HCT116 (cell line): ENCODE measurements at places on chromosomes 3 and 15. TPM values are rescaled to one million over a fixed set of nuclear protein-coding genes. Genes with fewer than 3 reads are reported as not detected.

DNA sequence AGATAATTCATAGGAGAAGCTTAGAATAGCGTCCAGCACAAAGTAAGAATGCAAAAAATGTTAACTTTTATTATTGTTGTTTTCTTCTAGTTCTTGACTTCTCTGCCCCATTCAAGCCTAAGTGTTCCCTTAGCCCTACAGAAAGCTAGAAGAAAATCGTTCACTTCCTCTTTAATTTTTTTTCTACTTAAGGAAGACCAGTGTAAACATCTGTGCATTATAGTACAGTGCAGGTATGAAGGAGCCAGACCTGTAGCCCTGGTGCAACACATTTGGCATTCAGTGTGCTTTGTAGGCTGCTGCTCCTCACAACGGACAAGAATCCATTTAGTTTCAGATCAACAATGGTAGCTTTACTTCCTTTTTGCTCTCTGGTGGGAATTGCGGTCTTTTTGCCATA, 127.8 kb upstream of the SLC7A14 start:
- no peak for DNase-seq

DNA sequence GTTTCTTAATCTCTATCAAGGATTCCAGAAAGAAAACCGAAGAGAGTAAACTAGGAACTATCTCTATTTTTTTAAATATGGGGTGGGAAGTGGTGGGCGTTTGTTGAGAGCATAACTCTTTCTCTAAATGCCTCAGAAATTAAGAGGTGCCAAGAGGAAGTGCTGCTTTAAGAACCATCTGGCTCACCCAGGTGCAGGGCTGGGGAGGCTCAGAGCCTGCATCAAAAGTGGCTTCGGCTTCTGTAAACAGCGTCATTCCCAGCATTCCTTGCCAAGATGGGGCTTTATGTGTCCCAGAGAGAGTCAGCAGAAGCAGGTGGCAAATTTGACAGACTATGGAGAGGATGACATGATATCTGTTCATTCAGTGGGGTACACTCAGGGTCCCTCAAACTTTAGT, 123.3 kb upstream of the BFSP2 start:
- DNase-seq = no peak

- no peak for DNase-seq
Measured at GRCh38 chr3:171219258-171219657, 192.7 kb upstream of the SLC2A2 start.

DNA sequence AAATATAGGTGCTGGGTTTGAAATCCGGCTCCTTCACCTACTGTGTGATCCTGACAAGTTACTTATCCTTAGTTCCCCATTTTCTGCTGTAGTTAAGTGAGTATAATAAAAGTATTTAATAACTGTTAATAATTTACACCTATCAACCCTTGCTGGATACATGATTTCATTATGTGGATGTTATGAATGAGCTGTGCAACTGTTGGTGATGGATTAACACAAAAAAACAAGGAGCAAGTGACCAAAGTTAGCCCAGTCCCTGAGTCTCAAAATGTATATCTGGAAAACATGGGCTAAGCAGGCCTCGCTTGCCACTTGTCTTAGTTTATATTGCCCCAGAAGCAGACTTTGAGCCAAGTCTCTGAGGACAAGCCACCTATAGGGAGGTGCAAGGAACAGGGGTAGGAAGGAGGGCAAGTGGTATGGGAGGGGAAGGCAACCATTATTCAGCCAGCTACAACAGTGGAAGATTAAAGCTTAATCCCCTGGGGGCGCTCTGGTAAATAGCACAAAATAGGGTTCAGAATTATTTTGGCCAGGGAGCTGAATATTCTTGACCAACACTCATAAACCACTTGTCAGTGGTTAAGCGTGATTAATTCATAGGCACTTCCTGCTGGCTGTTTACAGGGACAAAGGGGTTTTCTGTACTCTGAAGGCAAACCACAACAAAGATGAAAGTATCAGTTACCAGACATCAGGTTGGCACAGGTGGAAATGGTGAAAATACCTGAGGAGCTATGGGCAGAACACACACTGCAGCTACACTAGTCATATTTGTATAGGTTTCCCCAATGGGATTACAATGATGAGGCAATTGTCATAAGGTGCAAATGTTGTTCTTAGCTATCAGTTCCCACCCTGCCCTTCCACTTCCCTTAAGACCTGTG, 76.2 kb downstream of the TRIM42 start:
- no peak for DNase-seq

DNA sequence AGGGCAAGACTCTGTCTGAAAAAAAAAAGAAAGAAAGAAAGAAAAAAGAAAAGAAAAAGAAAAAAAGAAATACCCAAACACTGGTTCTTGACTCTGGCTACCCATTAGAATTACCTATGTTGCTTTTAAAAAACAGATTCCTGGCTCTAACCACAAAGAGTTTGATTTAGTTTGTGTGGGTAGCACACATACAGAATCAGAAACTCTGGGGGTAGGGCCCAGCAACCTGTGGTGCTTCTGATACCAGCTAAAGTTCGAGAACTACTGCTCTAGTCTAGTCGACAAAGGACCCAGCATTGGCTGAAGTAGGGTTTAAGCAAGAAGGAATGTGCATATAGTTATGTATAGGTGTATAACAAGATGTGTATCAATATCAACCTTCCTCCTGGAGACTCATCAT, 392.7 kb downstream of the EFHB start:
- DNase-seq = no peak

DNA sequence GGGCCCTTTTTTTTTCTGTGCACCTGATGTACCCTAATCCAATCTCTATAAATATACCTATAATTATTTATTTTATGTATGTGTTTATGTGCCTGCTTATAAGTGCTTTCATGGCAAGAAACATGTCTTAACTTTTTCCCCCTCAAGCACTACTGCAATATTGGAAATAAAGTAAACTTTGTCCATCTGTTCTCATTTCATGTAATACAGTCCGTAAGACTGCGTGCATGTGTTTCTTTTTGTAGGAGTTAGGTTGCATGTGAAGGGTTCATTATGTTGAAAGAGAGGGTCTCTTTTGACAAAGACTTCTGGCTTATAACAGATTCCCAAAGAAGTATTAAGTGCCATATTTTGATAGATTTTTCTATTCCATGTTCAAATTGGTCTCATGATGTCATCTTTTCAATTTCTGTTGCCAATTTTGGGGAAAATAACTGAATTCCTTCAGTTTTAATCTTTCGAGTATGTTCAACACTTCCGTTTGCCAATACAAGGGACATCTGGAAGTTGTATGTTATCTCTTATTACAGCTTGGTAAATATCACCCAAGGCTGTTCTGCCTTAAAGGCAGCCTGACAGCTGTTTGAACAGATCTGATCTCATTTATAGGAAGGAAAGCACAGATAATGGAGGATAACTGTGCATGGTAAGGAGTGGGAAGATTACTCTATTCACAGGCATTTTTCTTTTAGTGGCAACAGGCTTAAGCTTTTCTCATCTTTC, 273.1 kb upstream of the SGO1 start:
- DNase-seq = no peak

DNA sequence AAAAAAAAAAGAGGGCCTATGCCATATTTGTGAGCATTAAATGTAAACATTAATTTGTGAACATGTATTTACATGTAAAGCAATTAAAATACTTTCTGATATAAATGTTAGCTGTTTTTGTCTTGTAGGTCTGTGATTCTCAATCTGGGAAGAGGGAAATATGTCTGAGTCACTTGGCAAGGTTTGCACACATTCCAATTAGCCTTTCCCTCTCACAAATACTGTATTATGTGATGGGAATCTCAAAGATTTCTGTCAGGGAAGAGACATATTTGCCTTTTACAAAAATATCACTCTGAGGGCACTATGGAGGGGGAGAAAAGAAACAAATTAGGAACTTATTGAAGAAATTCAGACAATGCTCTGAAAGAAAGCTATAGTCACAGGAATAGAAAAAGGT, 483.6 kb downstream of the GBE1 start:
- no peak for DNase-seq

- no peak for DNase-seq
Measured at GRCh38 chr15:47294765-47295259, 422.5 kb upstream of the SEMA6D start.

GRCh38 chr3:15820911-15821310, 23.1 kb upstream of the ANKRD28 start:
- DNase-seq = no peak

- no peak for DNase-seq
Measured at GRCh38 chr3:42535981-42536784, 33.7 kb downstream of the VIPR1 start.

DNA sequence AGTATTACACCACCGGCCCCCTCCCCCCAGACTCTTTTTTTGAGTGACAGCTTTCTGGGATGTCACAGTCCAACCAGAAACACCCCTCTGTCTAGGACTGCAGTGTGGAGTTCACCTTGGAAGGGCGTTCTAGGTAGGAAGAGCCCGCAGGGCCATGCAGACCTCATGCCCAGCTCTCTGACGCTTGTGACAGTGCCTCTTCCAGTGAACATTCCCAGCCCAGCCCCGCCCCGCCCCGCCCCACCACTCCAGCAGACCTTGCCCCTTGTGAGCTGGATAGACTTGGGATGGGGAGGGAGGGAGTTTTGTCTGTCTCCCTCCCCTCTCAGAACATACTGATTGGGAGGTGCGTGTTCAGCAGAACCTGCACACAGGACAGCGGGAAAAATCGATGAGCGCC, 63.6 kb downstream of the AAGAB start:
- no peak for DNase-seq

DNA sequence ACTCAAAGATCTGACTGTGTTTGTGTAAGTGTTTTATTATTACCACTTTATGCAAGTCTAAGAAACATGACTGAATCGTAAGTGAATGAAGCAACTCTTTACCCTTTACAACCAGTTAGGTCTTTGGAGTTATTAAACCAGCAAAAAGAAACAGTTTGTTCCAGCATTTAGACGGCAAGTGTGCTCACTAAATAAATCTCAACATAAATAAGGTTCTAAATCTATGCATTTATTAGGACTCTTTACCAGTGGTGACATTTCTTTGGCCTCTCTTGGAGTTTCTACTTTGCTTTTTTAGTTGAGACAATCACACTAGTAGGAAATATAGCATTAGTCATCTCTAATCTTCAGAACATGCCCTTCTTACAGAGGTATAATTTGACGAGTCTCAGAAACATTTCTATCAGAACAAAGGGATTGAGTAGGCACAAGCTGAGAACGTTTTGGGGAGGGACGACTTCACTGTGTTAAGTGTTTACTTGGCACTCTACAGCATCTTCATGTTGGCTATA, 739.9 kb upstream of the NR2F2 start:
- DNase-seq = no peak

GRCh38 chr3:182226995-182227394, 515.3 kb downstream of the SOX2 start:
- no peak for DNase-seq

DNA sequence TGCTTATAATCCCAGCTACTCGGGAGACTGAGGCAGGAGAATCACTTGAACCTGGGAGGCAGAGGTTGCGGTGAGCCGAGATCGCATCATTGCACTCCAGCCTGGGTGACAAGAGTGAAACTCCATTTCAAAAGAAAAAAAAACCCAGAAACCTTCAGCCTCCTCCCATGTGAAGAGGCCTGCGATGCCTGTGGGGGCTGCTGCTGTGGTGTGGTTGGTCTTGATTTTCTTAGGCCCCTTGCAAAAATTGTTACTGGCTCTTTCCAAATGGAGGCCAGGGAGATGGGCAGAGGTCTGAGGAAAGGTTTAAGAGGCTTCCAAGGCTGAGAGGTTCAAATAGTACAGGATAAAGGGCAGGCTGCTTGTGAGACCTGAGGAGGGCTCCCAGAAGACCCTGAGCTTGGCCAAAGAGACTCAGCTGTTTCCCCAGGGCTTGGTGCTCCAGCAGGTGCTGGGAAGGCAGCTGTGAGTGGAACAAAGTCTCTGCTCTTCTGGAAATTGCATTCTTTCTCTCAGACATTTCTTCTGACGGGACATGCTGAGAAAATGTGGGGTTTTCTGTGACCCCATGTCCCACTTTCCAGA, 18.4 kb downstream of the GCSAM start:
- DNase-seq = no peak

- no peak for DNase-seq
Measured at GRCh38 chr3:173650596-173650995, 253.1 kb downstream of the NLGN1 start.

- no peak for DNase-seq
Measured at GRCh38 chr3:32401556-32402081, 10.0 kb downstream of the CMTM7 start.

DNA sequence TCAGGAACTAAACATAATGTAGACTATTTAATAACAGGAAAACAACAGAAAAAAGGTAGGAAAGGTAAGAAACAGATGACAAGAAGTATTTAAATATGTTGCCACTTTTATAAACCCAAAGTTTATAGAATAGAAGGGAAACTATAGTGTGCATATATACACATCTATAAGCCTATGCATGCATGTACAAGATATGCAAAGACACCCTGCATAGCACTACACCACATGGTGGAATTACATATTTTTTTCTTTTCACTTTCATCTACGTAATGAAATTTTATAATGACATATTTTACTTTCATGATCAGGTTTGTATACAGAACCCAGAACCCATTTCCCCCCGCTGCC, 136.8 kb downstream of the MEX3B start:
- no peak for DNase-seq

DNA sequence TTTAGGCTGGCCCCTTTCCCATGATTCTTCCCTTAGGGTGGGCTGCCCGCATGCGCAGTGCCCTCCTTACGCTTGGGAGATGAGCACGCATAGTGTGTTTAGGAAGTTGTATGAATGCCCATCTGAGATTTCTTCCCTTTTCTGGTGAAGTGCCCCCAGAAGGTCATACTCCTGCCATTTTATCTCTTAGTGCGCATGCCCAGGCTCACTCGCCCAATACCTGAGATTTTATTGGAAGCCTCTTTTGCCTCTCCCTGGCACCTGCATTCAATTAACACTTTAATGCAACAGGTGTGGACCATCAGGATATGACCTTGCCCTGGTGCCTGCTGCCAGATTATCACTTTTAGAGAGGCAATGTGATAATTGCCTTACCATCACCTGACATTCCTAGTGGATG, 36.6 kb downstream of the MKRN3 start:
- DNase-seq = no peak

Gene ECE2
- not detected for total RNA-seq

Gene ZFAND6
- 51.3 TPM for total RNA-seq

Gene PRR23C
- not detected for total RNA-seq

Gene CXCR6
- not detected for total RNA-seq

Gene SMCO1
- total RNA-seq = not detected

Gene SPTSSB
- total RNA-seq = 2.9 TPM

Gene LEKR1
- 2.1 TPM for total RNA-seq

Gene CEP152
- 19.7 TPM for total RNA-seq

Gene IL1RAP
- 5.8 TPM for total RNA-seq

Gene NDN
- not detected for total RNA-seq

Gene SERINC4
- 0.12 TPM for total RNA-seq

Gene TMEM158
- total RNA-seq = 25.8 TPM
